ENCODE measurements at places on chromosomes 13 and 19. TPM values are rescaled to one million over a fixed set of nuclear protein-coding genes. Genes with fewer than 3 reads are reported as not detected.

DNA sequence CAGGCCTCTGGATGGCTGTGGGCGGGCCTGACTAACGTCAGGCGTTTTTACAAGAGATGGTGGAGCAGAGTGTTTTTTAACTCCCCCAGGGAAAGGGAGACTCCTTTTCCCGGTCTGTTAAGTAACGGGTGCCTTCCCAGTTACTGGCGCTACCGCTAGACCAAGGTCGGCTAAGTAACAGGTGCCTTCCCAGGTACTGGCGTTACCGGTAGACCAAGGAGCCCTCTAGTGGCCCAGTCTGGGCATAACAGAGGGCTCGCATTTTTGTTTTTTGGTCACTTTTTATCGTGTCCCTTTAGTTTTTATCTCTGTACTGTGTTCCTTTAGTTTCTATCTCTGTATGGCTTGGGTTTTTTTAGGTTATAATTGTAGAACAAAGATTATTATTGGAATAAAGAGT, 10.0 kb downstream of the ZNF383 start:
- peak; percentile 15 for DNase-seq

- DNase-seq = no peak
These were observed 8.0 kb downstream of the NUMBL start for GRCh38 chr19:40682431-40682964.

DNA sequence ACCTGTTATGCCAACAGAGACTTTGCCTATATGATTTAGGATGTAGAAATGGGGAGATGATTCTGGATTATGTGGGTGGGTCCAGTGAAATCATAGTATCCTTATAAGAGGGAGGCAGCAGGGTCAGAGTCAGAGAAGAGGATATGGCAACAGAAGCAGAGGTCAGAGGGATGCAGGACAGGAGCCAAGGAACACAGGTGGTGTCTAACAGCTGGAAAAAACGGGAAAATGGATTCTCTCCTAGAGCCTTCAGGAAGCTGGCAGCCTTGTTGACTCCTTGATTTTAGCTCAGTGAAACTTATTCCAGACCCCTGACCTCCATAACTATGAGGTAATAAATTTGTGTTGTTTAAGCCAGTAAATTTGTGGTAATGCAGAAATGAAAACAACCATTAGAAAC, 28.8 kb upstream of the OXGR1 start:
- no peak for DNase-seq

The SUPT20H gene
- polyA plus RNA-seq = 31.5 TPM

- no peak for DNase-seq
These were observed 114.2 kb upstream of the CLDN10 start for GRCh38 chr13:95438297-95438696.

- DNase-seq = no peak
These were observed 334.3 kb downstream of the DLEU7 start for GRCh38 chr13:50509167-50509566.

DNA sequence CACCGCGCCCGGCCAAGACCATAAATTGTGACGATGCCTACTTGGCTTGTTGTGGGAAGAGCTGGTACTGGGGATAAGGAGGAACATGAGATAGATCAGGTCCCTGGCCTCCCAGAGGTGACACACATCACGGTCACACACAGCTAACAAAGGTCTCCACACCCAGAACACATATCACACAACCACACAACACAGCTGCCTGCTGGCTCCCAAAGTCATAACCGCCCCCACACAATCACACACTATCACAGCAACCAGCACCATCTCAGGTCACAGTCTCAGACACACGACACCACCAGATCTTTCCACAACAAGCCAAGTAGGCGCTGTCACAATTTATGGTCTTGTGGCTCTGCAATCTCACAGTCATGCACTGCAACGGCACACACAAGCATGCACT, 5.7 kb downstream of the COL5A3 start:
- DNase-seq = no peak

DNA sequence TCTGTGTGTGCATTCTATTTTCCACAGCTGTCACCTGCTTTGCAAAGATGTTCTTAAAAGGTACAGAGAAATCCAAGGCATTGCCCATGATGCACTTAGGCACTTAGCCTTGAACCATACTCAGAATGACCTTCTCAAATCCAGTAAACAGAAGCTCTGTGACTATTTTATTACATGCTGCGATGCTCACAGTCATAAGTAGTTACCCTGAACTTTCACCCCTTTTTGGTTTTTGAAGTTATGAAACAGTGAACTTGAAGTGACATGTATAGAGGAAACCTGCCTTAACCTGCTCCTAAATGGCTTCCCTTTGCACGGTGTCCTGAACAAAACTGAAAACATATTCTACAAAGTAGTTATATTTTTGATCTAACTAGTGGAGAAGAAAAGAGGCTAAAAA, 100.4 kb downstream of the SLC10A2 start:
- no peak for DNase-seq

The LRRC63 gene
- 1.1 TPM for polyA plus RNA-seq

The ZNF543 gene
- polyA plus RNA-seq = 4.6 TPM

Measured in immature natural killer cell (primary cell).